Effector memory CD4-positive, alpha-beta T cell (primary cell): ENCODE measurements at places on chromosomes 5 and 9.

- DNase-seq = no peak
Observed at GRCh38 chr5:93054424-93055163, 526.4 kb downstream of the NR2F1-AS1 start.

DNA sequence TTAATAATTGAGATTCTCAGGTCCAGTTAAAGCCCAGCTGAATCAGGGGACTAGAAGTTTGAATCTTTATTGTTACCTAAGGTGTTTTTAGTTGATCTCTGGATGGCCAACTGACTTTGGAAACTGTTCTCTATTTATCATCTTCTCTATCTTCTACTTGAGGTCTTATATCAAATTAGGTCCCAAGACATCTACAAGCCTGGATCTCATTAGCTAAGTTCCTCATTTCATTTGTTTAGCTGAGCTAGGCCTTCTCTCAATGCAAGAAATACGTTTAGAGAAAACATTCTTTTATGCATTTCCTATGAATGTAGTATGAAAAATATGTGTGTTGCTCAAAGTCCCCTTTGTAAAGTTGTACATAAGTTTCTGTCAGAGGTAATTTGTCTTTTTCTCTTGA, 196.6 kb downstream of the PTTG1 start:
- DNase-seq = no peak

DNA sequence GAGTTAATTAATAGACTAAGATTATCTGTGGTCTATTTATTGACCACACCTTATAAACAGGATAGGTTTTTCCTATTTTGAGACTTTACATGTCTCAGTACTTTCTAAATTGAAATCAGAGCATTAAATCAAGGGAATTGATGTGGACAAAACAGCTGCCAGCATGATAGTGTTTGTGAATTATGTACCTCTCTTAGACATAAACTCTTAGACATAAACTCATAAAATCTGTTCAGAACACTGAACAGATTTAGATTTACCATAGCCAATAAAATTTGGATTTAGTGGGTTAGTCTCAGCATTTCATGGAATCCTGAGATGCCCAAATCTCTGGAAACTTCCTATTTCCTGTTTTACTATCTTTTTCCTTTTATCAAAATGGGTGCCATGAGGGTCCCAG, 11.5 kb upstream of the AGXT2 start:
- DNase-seq = no peak

DNA sequence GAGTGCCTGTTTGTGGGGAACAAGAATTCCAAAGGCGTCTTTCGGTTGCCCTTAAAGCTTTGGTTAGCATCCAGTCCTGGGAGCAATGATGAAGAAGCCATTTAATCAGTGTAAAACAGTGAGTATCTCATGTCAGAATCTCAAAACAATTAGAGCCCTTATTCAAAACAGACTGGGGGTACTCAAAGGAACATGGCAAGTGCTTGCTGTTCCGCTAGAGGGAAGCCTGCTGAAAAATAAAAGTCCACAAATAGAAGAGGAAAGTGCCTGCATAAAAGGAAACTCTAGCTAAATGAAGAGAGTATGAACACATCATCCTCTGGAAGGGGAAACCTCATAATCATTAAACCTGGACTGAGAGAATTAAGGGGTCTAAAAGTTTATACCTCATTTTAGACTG, 26.4 kb downstream of the FBXL7 start:
- DNase-seq = no peak

DNA sequence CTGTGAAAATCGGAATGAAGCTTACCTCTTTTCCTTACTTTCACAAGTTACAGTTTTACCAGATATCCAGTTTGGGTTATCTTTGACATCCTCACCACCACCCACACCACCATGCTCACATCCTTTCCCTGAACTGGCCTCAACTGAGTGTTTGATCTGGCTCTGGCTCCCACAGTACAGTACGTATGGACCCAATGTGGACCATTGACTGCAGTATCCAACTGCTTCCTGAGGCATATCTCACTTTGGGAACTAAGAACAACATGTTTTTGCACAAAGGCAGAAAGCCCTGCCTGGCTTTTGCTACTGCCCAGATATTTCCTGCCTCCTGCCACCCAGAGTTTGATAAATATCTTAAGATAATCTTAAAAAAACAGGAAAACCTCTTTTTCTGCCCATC, 1232.0 kb upstream of the CDH18 start:
- no peak for DNase-seq

DNA sequence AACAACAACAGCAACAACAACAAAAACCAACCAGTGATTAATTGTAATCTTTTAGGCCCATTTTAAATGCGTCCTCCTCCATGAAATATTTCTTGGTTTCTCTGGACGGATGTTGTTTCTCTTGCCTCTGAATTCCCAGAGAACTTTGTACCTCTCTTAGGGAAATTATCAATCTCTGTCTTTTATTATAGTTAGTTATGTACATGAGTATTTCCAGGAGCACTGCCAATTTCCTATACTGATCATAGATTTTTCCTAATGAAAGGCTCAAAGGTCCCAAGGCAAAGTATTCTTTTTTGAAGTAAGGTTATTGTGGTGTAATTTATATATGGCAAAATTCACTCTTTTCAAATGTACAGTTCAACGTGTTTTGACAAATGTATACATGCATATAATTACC, 20.4 kb upstream of the PALM2AKAP2 start:
- DNase-seq = no peak

- no peak for DNase-seq
Observed at GRCh38 chr5:140020601-140021177, 22.4 kb downstream of the NRG2 start.

- no peak for DNase-seq
Observed at GRCh38 chr9:88198341-88198807, 60.1 kb upstream of the SPATA31C2 start.

GRCh38 chr5:125814119-125814518, 609.1 kb upstream of the GRAMD2B start:
- no peak for DNase-seq

DNA sequence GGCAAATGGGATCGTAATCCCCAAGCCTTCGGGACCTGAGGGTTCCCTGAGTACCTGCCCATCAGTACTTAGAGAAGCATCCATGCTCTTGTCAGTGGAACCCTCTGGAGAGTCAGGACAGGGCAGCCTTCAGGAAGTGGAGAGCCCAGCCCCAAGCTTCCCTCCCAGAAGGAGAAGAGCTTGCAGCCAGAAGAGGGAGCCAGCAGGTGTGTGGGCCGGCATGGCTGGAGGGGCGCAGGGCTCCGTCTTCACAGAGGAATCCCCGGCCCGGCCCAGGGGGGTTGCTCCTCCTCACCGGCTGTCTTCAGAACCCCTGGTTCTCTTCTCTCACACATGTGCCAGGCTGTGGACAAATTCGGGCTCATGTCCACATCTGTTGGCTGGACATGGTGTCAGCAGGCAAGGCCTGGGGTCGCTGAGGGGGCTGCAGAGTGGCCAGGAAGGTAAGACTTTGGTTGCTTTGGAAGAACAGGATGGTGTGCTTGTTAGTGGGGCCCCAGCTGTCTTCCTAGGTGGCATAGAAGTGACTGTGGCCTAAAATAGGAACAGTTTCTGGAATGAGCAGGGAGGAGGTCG, 58.9 kb upstream of the RXRA start:
- no peak for DNase-seq
